ENCODE measurements at places on chromosomes 2 and 18. TPM values are rescaled to one million over a fixed set of nuclear protein-coding genes. Genes with fewer than 3 reads are reported as not detected.

Gene FBXO15
- 4.7 TPM for total RNA-seq

Gene PAIP2B
- 21.5 TPM for total RNA-seq

Gene FRZB
- total RNA-seq: 17.1 TPM

Gene ANKRD30BL
- not detected for total RNA-seq

DNA sequence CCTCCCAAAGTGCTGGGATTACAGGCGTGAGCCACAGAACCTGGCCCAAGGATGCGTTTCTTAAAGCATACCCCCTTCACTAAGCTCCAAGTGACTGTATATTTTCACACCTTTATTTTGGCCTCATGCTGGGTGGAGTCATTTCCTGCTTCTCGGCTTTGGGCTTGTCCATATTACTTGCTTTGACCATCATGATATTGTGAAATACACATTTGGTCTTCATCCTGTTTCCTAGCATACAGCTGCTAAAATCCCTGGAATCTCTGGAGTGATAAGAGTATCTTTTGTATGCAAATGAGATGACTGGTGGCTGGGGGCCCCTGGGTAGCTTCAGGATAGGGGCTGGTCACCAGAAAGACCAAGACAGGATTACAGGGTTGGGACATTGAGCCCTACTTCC, 17.6 kb upstream of the COLEC12 start:
- DNase-seq: no peak

GRCh38 chr2:200655918-200656580, 70.2 kb downstream of the AOX1 start:
- DNase-seq: no peak
